Naive thymus-derived CD4-positive, alpha-beta T cell (primary cell): ENCODE measurements at places on chromosomes 13 and 19. TPM values are rescaled to one million over a fixed set of nuclear protein-coding genes. Genes with fewer than 3 reads are reported as not detected.
A peak's percentile ranks its signal among the peaks of the same experiment; 100 is the strongest.

- DNase-seq: no peak
Observed at GRCh38 chr19:35524181-35524837, 3.8 kb downstream of the SBSN start.

GRCh38 chr19:56261145-56261544, 11.4 kb upstream of the EDDM13 start:
- DNase-seq: no peak

DNA sequence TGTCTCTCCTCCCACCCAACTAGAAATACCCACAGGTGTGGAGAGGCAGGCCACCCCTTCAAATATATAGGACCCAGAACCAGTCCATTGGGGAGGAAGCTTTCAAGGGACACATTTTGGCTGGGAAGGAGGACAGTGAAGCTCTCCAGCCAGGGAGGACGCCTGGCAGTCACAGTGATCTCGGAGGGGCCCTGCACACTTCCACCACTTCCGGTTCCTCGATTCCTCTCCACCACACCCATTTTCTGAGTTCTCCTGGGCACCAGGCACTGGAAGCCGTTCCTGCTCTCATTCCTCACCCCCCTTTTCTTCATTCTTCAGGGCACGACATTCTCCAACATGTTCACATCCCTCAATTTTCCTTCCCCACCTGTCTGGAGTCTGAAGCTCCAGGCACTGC, 30.4 kb upstream of the CEACAM21 start:
- no peak for DNase-seq

GRCh38 chr13:52686376-52686775, 33.7 kb downstream of the SUGT1 start:
- no peak for DNase-seq

DNA sequence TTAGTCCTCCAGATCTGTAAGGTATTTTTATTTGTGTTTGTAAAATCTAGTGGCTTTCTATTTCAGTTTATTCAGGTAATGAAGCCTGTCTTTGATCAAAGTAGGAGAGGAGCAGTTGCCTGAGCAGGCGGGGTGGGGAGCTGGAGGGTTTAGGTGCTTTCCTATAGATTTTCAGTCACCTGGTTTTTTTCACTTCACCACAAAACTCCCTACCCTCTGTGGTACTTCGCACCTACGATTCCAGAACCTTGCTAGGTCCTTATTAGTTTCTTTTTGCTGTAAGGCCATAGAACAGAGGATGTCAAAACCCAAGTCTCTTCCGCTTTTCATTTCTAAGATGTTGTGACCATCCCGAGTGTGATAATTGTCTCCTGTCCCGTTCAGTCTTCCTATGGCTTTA, 26.6 kb downstream of the SLAIN1 start:
- no peak for DNase-seq

- peak; percentile 39 for DNase-seq
Observed at GRCh38 chr19:6773323-6773931, 919 bp downstream of the VAV1 start.

DNA sequence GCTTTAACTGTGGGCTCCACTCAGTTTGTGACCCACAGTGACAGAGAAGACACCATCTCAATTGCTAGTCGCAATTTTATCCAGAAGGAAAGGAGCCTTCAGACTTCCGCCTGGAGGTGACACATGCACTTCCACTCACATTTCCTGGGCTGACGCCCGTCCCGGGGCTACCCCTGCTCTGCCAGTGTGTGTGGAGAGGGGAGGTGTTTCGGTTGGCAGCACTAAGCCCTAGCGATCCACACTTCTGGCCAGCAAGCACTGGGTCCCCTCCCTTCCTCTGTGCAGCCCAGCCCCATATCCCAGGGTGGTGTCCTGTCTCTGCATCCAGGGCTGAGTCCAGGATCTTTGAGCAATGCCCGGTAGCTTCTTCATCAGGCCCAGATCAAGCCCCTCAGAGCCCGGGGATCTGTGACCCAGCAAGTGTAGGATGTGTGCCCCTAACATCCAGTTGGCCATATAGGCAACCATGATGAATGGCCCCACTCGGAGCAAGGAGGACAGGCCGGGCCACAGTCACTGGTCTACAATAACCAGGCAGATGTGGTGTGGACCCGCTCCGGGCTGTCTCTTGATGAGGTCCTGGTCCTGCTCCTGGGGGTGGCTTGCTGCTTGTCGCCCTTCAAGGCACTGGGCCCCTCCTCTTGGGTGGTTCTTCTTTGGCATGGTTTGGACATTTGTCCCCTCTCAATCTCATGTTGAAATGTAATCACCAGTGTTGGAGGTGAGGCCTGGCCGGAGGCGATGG, 141.9 kb upstream of the SPACA7 start:
- no peak for DNase-seq

DNA sequence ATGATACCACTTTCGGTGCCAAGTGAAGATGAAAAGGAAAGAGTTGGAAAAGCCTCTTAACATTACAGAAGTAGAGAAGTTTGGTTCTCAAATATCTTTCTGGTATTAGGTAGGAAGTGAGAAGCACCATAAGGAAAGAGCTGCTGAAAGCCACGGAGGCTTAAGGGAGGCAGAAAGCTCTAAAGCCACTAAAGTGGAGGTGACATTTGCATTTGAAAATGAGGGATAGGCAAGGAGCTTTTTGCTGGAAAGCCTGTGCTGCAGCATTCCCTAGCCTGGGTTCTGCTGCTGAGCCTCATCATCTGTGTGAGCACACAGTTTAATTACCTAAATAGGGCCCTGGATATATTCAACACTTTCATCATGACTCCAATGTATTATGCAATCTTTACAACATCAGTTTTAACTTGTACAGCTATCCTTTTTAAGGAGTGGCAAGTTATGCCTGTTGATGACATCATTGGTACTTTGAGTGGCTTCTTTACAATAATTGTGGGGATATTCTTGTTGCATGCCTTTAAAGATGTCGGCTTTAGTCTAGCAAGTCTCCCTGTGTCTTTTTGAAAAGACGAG, 315.4 kb downstream of the RBM26 start:
- DNase-seq: no peak

GRCh38 chr13:97549201-97549600, 115.2 kb downstream of the RAP2A start:
- DNase-seq: no peak

GRCh38 chr19:3670796-3671679, 29.2 kb downstream of the PIP5K1C start:
- DNase-seq: no peak

- DNase-seq: no peak
Observed at GRCh38 chr19:48986211-48986610, 6.9 kb downstream of the GYS1 start.

- no peak for DNase-seq
Observed at GRCh38 chr13:44778761-44779484, 202.8 kb upstream of the TSC22D1 start.

GRCh38 chr13:22422023-22422422, 751.1 kb downstream of the FGF9 start:
- DNase-seq: no peak

DNA sequence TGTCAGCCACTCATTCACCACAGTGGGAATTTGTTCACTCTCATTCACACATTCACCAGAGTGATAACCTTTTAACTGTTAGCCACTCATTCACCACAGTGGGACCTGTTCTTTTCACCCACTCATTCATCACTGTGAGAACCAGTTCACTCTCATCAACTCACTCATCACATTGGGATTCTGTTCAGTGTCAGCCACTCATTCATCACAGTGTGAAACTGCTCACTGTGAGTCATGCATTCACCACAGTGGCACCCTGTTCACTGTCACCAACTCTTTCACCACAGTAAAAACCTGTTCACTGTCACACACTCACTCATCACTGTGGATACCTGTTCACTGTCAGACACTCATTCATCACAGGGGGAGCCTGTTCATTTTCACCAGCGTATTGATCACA, 43.5 kb upstream of the ZNF85 start:
- DNase-seq: no peak

DNA sequence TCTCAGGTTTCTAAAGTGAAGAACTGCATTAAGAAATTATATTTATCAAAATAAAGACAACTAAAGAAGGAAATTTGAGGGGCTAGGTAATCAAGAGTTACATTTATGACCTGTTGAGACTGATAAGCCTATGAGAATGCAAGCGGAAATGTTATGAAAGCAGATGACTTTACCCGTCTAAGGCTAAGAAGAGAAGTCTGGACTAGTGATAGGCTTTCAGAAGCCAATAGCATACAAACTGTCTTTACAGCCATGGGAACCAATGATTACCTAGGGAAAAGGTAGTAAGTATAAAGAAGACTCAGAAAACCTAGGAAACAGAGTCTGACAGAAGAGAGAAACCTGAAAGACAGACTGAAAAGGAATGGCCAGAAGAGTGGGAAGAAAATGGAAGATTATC, 11.2 kb downstream of the TSC22D1 start:
- DNase-seq: no peak

GRCh38 chr19:55554302-55554701, 9.0 kb upstream of the SBK3 start:
- DNase-seq: no peak

GRCh38 chr19:34261334-34262109, 7.2 kb downstream of the GARRE1 start:
- DNase-seq: no peak

- DNase-seq: no peak
Observed at GRCh38 chr13:20441056-20441455, 84.6 kb downstream of the CRYL1 start.

DNA sequence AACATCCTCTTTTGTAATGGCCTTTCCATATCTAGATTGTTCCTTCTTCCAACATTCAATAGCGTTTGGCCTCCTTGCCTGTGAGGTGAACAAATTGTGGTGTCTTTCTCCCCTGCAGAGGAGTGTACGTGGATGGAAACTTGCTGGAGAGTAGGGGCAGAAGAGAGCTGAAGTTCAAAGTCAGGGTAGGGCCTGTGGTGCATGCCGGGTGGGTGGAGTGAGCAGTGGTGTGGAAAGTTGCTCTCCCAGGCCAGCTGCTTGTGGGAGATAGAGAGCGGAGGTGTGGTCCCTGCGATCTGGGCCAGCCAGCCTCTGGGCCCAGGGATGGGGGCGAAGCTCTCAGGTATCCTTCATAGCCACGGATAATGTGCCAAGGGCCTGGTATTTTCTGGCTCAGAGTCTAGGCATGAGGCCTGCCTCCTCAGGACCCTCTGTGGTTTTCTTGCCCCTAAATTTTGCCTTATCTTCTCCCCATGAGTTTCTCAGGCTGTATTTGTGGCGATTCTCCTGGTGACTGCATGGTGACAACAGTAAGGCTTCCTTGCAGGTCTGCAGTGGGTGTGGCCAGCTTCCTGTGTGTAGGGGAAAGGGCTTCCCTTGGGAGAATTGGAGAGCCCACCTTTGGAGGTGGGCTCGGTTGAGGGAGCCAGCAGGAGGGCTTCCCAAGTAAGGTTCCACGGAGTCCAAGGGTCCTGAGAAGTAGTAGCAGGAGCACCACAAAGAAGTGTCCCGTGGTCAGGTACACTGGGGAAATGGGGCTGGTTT, 6.7 kb downstream of the RGCC start:
- DNase-seq: no peak

- no peak for DNase-seq
Observed at GRCh38 chr19:35858311-35858710, 1.6 kb downstream of the KIRREL2 start.

- DNase-seq: peak; percentile 23
Observed at GRCh38 chr13:45807520-45808099, 43.9 kb downstream of the SIAH3 start.

- DNase-seq: no peak
Observed at GRCh38 chr13:24353736-24354135, 44.4 kb downstream of the C1QTNF9 start.

DNA sequence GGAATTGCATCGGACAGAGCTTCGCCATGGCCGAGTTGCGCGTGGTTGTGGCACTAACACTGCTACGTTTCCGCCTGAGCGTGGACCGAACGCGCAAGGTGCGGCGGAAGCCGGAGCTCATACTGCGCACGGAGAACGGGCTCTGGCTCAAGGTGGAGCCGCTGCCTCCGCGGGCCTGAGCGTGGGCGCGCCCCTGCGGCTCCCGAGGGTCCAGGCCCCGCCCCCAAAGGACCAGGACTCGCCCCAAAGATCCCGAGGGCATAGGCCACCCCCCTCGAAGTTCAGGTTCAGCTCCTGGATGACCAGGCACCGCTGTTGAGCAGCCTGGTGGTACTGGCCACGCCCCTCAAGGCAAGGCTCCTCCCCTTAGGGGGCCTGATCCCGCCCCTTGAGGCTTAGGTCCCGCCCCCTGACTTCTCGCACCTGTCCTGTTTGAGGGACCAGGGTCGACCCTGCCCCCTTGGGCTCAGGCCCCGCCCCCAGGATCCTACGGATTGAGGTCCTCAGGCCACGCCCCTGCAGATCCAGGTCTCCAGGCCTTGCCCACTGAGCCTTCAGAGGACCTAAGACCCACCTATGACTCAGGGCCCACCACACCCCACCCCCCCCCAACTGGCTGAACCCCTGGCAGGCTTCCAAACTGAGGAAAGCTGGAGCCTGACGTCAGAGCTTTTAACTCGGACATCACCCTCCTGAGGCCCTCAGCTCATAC, 43.1 kb downstream of the CYP4F22 start:
- peak; percentile 84 for DNase-seq

DNA sequence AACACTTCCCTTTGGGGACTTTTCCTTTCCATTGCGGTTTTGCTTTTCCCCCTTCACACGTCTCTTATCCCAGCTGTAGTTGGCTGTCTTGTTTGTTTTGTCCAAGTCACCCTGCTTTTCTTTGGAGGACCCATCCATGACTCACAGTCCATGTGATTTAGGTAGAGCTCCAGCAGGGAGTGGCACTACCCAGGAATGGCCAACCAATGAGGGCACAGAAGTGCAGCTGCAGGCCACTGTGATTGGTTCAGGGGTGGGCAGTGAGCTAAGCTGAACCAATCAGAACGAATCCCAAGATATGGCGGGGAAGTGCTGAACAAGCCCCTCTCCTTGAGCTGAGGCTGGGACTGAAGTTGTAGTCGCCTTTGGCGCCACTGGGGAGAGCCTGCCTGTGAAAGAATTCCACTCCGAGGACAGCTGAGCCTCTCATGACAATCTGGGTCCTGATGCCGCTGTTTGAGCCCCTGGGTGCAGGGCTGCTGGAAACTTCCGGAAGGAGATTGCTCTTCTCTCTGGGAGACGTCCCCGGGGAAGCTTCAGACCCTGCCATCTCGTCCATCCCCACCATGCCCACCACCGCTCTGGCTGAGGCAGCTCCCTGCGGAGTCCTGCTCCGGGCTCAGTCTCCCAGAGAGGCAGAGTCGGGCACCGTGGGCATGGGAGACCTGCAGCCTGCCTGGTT, 62.9 kb upstream of the URI1 start:
- DNase-seq: no peak

The PRODH2 gene
- total RNA-seq: not detected

The REEP6 gene
- total RNA-seq: 1.6 and 1.8 TPM in 2 replicates

The SYNGR4 gene
- not detected for total RNA-seq

The C5AR1 gene
- total RNA-seq: 7.0 TPM

The CABP5 gene
- total RNA-seq: not detected

The PLVAP gene
- 0.43 TPM for total RNA-seq

The TMEM145 gene
- not detected for total RNA-seq

The RFPL4A gene
- total RNA-seq: not detected

The CGB7 gene
- not detected for total RNA-seq

The ZNF66 gene
- 7.6 TPM for total RNA-seq

The MBD3L2 gene
- total RNA-seq: not detected

The KLK4 gene
- total RNA-seq: not detected

The EPSTI1 gene
- total RNA-seq: 8.4 TPM

The NCAN gene
- total RNA-seq: not detected in 2 replicates
